ENCODE measurements at places on chromosomes 6 and 20.

DNA sequence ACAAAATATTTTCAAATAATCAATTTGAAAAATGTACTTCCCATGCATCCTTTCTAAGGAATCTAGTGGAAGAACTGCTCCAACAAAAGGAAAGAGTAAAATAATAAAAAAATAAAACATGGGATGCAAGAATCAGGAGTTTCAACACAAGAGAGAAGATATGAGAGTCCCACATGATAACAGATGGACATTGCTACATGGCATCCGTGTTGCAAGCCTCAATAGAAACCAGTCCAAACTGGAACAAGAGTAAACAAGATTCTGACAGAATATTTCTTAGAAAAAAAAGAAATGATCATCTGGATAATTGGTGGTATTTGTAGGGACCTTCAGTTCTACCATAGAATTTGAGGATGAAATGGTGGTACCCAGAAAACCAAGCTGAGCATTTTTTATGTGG lies 186.8 kb downstream of the FRK start:
- DNase-seq: no peak

DNA sequence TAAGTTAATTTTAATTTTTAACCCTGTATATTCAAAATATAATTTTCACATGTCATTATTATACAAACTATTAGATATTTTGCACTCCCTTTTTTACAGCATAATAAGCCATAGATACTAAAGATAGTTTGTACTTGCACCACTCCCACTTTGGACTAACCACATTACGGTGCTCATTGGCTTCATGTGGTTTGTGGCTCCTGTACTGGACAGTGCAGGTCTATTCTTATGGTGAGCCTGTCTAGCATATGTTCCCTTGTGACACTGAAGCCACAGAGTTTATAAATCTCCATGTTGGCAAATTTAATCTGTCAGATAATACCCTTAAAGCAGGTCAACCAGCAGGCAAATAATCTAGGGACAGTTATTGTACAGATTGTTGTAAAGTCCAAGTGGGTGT lies 354.4 kb upstream of the KCNQ5 start:
- DNase-seq: no peak

GRCh38 chr6:133499662-133500061 lies 258.5 kb downstream of the EYA4 start:
- DNase-seq: no peak

GRCh38 chr6:28335040-28335563 lies 846 bp downstream of the ZSCAN31 start:
- DNase-seq: no peak

DNA sequence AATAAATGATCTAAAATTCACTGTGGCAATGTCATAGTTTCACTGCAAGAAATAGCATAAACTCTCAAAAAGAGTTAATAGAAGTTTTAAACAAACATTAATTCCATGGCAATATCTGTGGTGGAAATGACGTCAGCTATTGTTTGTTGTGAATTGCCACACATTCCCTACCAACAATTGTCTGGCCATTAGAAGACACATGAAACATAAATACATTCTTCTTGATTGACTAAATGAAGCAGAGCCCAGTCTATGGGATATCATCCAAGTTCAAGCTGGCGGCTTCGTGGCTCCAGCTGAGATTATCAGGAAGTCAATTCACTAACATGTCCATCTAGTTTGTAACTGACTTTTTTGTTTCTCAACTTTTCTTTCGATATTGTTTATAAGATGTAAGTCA lies 369.0 kb downstream of the ARHGAP18 start:
- DNase-seq: peak; percentile 96

All from IMR-90 (cell line).